Activated CD4-positive, alpha-beta T cell treated with anti-CD3 and anti-CD28 coated beads for 24 hours (primary cell): ENCODE measurements at places on chromosomes 2 and 18.

GRCh38 chr2:229780856-229781773, 66.8 kb upstream of the DNER start:
- no peak for DNase-seq

DNA sequence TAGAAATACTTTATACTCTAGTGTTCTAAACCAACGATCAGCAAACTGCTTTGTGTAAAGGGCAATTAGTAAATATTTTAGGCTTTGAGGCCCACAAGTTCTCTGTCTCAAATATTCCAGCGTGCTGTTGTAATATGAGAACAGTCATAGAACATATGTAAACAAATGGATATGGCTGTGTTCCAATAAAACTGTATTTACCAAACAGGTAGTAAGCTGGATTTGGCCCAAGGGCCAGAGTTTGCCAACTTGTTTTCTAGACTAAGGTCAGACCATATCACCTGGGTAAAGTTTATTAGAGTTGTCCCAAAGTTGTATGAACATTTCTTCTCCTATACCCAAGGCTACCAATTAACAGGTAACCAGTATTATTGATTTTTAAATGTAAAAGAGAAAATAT, 303.2 kb upstream of the MC4R start:
- DNase-seq, result no peak

- DNase-seq, result no peak
These were observed 138.9 kb downstream of the DYSF start for GRCh38 chr2:71592181-71592711.

- no peak for DNase-seq
These were observed 719.7 kb upstream of the ID2 start for GRCh38 chr2:7962161-7962560.

DNA sequence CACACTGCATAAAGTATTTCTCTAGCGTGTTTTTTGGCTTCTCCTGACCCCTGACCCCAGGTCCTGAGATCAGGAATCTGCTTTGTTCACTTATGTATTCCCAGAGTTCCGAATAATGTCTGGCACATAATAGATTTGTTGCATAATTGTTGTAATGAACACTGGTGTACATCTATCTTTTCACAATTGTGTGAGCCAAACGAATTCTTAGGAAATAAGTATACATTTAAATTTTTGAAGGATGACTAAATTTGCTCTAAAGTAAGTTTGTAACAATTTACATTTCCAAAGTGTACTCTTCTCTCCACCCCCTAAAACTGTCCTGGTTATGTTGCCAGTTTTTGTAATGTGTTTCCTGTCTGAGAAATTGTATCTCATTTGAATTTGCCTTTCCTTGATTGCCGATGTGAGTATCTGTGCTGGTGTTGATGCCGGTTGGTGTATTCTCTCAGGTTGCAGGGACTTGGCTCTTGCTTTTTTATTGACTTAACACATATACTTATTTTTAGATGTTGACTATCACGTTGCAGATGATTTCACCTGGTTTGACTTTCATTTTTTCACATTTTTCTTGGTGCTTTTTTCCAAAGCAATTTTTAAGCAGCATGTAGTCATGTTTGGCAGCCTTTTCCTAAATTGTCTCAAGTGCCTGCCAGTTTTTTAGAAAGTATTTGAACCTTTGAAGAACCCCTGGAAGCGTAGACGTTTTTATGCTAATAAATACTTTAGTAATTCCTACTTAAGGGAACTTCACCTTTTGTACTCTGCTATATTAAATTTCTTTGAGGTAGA, 16.1 kb upstream of the FARP2 start:
- no peak for DNase-seq

- no peak for DNase-seq
These were observed 54.1 kb downstream of the DYSF start for GRCh38 chr2:71507476-71507875.

- no peak for DNase-seq
These were observed 56.2 kb downstream of the COBLL1 start for GRCh38 chr2:164785457-164785856.

DNA sequence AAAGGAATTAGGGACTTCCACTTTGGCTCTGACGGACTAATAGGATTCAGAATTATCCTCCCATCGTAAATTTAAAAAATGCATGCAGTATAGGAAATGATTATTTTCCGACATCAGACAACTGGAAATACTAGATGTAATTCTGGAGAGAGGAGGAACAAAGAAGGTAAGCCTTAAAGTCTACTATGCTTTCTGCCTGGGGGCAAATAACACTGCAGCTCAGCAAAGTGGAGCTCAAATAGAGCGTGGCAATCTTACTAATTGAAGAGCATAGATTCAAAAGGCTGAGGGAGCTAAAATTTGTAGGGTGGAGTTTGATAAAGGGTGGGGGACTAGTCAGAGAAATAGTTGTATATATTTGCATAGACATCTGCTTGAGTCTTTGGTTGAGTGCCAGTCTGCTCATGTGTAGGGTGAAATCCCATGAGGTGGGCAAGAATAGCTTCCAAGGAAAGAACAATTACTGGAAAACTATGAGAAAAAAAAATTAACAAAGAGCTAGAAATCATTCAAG, 23.8 kb downstream of the COPS8 start:
- DNase-seq, result no peak

DNA sequence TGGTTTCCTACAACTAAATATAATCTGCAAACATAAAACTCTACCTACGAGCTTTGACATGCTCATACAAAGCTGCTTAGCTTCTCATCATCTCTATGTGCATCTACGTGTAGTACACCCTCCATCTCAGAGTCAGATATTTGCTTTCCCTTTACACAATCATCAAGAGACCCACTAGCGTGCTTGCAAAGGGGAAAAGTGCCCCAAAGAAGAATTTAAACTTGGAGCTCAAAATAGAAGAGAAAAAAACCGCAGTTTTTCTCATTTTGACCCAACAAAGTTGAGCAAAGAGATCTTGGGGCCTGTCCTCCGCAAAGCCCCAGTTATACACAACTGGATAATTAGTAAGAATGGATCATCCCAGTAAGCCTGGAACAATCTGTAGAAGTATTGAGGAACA, 104.1 kb downstream of the PAX3 start:
- no peak for DNase-seq

GRCh38 chr18:48452861-48453323, 43.7 kb upstream of the ZBTB7C start:
- no peak for DNase-seq

DNA sequence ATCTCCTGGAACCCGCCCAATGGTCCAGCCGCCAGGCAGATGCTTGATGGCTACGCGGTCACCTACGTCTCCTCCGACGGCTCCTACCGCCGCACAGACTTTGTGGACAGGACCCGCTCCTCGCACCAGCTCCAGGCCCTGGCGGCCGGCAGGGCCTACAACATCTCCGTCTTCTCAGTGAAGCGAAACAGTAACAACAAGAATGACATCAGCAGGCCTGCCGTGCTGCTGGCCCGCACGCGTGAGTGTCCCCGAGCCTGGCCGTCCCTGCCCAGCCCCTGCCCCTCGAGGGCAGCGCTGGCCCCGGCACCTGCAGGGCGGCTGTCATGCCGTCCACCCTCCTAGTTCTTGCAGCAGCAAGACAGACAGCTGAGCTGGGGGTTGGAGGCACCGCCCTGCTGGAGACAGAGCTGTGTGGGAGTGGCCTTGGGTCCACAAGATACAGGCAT, 36.7 kb downstream of the MTERF4 start:
- DNase-seq, result no peak

- no peak for DNase-seq
These were observed 114.8 kb downstream of the BCL11A start for GRCh38 chr2:60438653-60439052.

- no peak for DNase-seq
These were observed 695.3 kb downstream of the SATB2 start for GRCh38 chr2:198762441-198762840.

DNA sequence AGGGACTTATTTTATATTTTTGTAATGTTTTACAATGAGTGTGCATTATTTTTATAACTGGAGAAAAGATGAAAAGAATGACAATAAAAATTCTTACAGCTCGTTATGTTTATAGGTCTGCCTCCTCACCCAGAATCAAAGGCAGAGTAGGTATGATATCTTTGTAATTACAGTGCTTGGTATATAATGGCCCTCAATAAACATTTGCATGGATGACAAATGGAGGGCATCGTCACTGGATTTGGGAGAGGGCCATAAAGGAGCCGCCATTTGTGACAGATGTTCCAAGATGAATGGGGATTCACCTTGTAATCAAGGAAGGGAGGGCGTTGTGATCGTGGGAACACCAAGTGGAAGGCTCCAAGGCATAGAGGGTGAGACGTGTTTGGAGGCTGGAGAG, 22.6 kb upstream of the GIGYF2 start:
- DNase-seq, result no peak
